Stomach (tissue), 19 donors: ENCODE measurements at places on chromosomes 4 and X. TPM values are rescaled to one million over a fixed set of nuclear protein-coding genes. Genes with fewer than 3 reads are reported as not detected.

MAGEB17 gene
- total RNA-seq = not detected

GRCh38 chr4:164177153-164177552 is 576.8 kb upstream of the SMIM31 start:
- DNase-seq = no peak

- DNase-seq = peak; percentile 82
Measured at GRCh38 chr4:107825072-107825824, 516 bp downstream of the SGMS2 start.

GRCh38 chr4:71974681-71975080 is 57.1 kb upstream of the NPFFR2 start:
- no peak for DNase-seq

DNA sequence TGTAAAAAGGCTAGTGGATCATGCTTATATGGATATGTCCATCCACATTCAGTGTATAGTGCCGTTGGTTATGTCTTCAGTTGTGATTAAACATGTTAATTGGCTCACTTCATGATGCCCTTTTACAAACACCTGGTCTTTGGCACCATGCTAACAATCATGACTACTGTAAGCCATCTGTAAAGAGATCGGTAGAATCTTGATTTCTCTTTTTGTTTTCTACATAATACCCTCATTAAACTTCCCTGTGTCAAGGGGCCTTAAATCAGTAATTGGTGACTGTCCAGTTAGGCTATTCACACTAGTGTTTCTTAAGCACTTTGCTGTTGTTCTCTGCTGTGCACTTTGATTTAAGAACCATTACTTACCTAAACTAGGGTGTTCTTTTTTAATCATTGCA is 475.2 kb downstream of the RPA4 start:
- no peak for DNase-seq

SPANXC gene
- total RNA-seq = not detected

DNA sequence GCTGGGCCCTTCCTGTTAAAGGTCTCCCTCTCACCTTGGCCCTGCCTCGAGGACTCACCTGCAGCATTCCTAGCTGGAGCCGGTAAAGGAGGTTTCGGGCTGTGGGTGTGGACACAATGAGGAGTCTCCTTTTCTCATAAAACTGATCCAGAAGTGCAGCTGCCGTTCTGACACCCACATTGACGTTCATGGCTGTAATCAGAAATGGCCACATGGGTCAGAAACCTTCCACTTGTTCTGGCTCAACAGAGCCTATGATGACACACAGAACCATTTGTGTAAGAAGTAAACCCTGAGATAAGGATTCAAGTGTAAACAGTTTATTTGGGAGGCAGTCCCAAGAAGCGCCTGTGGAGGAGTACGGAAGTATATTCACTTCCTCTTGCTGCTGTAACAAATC is 63.8 kb downstream of the SRPX start:
- no peak for DNase-seq

DNA sequence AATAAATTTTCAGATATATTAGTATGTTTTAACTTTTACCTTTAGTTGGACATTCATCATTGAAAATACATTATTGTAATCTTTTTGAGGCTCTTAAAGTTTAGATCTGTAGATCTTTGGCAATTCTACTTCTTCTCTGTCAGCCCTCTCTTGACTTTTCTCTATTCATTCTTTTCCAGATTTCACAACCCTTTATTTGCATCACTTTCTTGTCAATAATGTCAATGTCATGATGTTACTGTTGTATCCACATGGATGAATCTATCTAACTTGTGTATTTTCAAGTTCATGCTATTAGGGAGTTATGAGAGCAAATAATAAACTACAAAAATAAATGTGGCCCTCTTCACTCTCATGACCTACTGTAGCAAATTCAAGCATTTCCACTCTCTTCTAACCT is 23.0 kb upstream of the HPGD start:
- DNase-seq = no peak
